Bone marrow (tissue), 2 donors: ENCODE measurements at places on chromosomes 11 and 22.

GRCh38 chr11:12150831-12151382 lies 40.5 kb downstream of the MICAL2 start:
- peak; percentile 9 for DNase-seq

- DNase-seq = no peak
These were observed 8.4 kb upstream of the ARHGAP20 start for GRCh38 chr11:110720431-110721275.

- no peak for DNase-seq
These were observed 3.4 kb upstream of the UCP3 start for GRCh38 chr11:74012074-74012809.

GRCh38 chr11:61273178-61274078 lies 21.7 kb downstream of the VWCE start:
- no peak for DNase-seq

DNA sequence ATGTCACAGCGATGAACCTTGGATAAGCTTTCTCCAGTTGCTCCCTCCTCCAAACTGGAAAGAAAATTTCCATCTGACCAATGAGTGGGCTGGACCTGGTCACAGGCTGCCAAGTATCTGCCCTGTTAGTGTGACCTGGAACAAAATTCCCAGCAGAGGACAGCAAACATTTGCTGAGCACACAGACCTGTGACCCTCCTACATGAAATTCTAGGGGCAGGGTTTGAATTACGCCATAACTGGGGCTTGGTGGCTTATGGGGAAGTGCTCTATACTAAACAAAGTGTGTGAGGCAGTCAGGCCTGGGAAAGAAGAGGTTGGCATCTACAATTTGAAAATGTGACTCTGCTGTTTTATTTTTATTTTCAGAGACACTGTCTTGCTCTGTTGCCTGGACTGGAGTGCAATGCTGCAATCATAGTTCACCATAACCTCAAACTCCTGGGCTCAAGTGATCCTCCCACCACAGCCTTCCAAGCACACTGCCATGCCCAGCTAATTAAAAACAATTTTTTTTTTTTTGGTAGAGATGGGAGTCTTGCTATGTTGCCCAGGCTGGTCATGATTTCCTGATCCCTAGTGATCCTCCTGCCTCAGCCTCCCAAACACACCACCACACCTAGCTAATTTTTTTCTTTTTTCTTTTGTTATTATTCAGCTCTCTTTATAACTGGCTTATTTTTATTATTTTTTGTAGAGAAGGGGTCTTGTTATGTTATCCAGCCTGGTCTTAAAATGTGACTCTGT lies 13.6 kb upstream of the XBP1 start:
- DNase-seq = peak; percentile 39

- no peak for DNase-seq
These were observed 441.4 kb downstream of the BUD13 start for GRCh38 chr11:116331381-116331780.

DNA sequence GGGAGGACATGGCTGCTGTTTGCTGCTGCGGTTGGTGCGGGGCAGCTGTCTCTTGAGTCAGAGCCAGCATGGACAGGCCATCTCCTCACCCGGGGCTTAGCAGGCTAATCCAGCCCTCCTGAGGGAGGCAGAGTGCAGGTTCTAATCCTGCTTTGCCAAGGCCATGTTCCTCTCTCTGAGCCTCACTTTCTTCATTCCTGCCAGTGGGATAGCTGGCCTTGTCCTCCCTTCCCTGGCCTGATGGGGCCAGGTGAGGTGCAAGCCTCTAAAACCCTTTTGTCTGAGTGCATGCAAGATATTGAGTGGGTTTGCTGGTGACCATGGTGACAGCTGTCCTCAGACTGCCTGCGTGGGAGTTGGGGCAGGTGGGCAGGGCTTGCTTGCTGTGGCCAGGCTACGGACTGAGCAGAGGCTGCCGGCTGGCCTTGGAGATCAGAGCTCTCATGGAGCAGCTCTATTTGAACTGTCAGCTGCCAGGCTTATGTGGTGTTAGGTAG lies 3.6 kb downstream of the USP35 start:
- DNase-seq = no peak

DNA sequence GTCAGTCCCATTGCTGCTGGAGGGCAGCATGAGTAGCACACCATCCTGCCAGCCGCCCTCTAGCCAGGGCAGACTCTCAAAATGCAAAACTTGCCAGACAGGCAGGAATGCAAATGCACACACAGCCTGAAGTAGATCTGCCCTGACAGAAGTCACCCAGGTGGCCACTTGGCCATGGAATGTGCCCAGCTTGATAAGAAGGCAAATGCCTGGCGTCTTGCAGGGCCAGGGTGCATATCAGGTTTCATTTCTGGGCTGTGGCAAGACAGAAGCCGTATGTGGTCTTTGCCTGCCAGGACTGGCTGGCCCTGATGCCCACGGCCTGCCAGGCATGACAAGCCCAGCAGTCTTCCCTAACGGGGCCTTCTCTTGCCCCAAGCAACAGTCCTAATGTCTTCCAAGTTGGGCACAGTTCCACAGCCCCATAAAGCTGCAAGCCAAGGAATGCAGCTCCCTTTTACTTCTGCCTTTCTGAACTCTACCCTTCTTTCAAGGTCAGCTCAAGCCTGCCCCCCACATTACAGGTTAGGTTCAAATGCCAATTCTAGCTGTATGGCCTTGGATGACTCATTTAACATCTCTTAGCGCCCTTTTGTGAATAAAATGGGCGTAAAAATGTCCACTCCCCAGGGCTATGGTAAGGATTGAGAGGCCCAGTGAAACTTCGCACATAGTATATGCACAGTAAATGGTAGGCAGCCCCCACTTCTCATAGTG lies 29.7 kb downstream of the POU2AF3 start:
- DNase-seq = no peak

- no peak for DNase-seq
These were observed 29.0 kb upstream of the SMCO4 start for GRCh38 chr11:93572171-93572570.
